ENCODE measurements at places on chromosomes 12 and 14.

- no peak for DNase-seq
Observed at GRCh38 chr14:64943556-64943955, 1.0 kb upstream of the GPX2 start.

DNA sequence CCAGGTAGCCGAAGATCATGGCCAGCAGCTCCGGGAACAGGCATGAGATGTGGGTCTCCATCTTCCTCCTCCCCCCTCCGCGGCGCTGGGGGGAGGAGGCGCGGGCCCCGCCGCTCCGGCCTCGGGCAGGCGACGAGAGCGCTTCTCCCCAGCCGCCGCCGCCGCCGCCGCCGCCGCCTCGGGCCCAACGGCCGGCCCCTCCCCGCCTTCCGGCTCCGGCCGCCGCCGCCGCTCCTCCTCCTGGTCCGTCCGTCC is 448 bp downstream of the FBXL14 start:
- no peak for DNase-seq

DNA sequence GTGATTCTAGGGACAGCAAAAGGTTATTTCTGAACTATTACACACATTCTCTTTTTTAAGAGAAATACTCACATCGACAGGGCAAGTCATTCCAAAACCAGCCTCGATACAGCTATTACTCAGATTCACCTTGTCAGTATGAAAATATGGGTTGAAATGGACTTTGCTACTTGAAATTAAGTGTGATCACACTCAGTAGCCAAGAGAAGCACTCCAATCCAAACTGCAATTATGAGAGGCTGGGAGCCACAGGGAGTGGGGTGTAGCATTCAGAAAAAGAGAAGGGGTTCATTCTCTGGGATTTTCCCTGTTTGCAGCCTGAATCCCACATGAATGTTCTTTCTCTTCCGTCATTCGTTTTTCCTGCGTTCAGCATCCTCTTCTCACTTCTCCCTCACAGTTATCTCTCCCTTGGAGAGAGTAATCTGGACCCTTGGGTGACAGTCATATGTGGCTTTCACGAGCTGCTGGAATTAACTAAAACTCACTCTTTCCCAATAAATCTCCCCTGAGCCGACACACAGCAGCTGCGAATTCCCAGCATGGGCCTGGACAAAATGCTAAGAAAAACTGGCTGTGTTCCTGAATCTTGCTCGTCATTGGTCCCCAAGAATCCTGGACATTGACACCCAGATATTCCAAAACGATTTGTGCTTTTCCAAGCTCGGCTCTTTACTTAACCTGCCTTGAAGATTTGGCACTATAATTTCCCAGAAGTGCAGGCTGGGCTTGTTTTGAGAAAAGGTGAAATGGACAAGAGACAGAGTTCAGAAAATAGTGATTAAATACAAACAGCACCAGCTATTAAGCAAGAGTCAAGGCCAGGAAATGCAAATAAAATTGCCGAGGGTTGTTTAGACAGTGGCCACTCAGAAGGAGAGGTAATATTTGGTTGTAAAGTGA is 199.5 kb upstream of the PLEKHG7 start:
- DNase-seq = peak; percentile 51

DNA sequence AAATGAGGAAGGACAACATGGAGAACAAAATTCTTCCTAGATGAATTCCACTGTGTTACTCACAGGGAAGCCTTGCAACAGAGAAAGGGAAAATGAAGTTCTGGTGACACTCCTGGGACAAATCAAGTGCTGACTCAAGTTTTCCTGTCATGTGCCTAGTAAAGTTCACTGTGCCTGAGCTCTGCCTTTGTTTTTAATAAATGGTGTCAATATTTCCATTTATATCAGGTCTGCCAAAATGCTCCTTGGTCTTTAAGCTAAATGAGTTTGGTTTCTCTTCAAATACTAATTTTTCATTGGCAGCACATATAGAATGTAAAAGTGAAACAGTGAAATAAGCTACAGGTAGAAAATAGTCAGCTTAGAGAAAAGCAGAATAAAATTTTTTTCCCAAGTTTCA is 33.0 kb downstream of the HIGD1C start:
- DNase-seq = peak; percentile 83

GRCh38 chr12:2631653-2632350 is 163.0 kb upstream of the FKBP4 start:
- no peak for DNase-seq

DNA sequence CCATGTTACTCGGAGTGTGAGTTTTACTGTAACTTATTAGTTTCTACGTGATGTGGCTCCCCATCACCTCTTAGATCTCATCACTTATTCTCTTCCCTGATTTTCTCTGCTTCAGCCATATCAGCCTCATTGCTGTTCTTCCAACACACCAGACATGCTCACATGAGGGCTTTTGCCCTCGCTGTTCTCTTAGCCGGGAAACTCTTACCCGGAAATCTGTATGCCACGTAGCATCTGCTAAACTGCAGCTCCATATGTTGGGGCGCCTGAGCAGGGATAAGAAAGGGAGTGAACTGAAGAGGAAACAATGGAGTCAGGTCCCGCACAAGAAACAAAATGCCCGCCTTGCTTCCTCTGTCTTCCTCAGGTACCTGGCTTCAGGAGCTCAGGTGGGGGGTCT is 16.6 kb downstream of the SMUG1 start:
- DNase-seq = no peak

- no peak for DNase-seq
Observed at GRCh38 chr12:44158746-44159145, 322.9 kb downstream of the TMEM117 start.

DNA sequence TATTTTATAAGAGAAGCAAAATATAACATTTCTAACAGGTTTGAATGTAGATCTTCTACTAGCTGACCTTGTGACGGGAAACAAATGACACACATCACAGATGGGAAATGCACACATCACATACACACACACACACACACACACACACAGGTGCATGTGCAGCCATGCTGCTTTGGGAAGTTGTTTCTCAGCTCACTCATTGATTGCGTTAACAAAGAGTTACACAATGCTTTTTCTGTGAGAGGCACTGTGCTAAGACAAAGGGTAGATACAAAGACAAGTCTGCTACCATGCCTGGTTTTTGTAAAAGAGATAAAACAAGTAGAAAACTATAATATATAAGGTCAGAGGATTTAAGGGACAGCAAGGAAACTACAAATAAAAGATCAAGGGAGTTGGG is 1.3 kb upstream of the NR1H4 start:
- no peak for DNase-seq

DNA sequence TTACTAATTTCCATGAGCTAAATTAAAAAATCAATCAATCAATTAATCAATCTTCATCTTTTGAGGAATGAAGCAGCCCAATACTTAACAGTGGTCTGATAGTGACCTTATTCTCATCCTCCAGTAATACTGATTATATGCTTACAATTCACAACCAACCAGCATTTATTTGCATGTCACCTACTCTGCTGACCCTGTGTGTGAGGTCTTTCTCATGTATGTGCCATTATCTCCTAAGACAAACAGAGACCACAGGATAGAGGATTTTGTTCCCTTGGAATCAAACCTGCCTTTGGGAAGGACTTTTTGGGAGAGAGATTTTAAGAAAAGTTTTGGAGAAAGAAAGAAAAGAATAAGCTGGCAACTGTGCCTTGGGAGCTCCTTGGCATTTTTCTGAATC is 197.2 kb downstream of the NRXN3 start:
- no peak for DNase-seq

- no peak for DNase-seq
Observed at GRCh38 chr14:72883961-72884360, 9.9 kb downstream of the DPF3 start.

DNA sequence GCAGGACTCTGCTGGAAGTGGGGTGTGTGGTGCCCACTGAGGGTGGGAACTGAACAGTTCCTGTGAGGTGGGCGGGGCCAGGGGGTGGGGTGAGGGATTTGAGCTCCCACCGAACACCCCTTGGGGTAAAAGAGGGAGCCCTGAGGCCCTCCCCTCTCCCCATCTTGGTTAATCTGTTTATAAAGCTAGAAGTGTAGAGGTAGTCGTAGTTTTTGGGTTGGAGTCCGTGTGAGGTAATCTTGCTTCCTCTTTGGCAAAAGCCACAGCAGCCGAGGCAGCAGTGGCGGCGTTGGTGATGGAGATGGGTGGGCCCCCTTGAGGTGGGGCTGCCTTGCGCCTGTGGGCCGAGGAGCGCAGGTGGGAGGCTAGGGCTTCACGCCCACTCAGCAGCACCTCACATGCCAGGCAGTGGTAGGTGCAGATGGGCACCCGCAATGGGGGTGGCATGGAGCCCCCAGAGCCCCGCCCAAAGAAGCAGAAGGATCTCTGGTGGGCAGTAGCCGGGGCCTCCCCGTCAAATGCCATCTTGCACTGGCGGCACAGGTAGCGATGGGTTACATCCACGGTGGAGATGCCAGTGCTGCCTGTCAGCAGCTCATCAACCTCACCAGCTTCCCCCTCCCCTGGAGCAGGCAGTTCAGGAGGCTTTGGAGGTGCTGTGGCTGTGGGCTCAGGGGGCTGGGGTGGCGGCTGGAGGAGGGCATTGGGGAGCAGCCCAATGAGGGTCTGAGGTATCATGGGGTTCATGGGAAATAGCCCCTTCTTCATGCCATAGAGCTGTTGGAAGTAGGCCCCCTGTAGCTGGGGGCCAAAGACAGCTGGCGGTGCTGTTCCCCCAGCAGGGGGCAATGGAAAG is 29.6 kb downstream of the ZFHX2 start:
- DNase-seq = no peak

- DNase-seq = no peak
Observed at GRCh38 chr12:123829561-123829960, 67.5 kb downstream of the DNAH10 start.

DNA sequence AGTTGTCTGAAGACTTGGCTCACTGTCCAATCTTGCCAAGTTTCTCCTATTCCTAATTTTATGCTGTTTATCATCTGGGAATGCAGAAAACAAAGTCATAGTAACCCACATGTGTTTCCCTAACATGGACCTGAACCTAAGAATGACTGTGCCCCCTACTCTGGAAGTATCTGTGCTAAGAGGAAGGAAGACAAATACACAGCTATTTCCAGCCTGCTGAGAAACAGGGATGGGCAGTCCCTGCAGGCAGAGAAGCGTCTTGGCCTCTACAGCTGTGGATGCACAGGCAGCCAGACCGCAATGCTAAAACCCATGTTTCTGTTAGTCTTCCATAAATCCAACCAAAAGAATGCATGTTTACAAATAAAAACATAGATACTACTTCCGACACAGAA is 56.2 kb downstream of the DUSP16 start:
- peak; percentile 80 for DNase-seq

DNA sequence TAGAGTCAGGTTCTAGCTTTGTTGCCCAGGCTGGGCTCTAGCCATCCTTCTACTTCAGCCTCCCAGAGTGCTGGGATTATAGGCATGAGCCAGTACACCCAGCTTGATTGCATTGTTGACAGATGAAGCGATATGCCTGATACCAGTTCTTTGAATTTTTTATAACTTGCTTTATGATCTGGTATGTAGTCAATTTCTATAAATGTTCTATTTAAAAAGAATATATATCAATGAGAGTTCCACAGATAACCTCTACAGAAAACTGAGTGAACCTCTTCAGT is 99.8 kb downstream of the DIP2B start:
- DNase-seq = no peak

GRCh38 chr12:27965411-27965810 is 7.1 kb downstream of the PTHLH start:
- peak; percentile 34 for DNase-seq

- peak; percentile 77 for DNase-seq
Observed at GRCh38 chr12:92735131-92735721, 32.4 kb downstream of the PLEKHG7 start.

Data from muscle of back (tissue), 13 donors.